Stimulated activated CD4-positive, alpha-beta T cell treated with anti-CD3 and anti-CD28 coated beads, Interleukin-1b, Interleukin-23, amount 100 ng/mL, for 48 hours (primary cell): ENCODE measurements at places on chromosomes 2 and 18.

GRCh38 chr18:3604498-3605408, 154.8 kb downstream of the TGIF1 start:
- peak; percentile 37 for DNase-seq

DNA sequence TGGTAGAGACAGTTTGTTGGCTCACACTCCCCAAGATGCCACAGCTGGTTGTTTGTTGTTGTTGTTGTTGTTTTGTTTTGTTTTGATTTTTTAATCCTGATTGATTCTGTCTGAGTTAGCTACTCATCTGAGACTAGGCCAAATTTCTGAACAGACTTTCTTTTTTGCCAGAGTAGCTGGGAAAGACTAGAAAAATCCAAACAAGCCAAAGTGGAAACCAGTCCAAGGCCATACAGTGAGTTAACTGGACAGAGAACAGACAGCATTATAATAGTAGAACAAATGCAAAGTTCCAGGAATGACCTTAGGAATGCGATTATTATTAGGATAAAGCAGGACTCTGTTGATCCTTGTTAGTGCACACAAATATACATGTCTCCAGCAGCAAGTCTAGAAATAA, 43.8 kb upstream of the CYP26B1 start:
- DNase-seq = no peak

- no peak for DNase-seq
Observed at GRCh38 chr2:35973132-35973736, 382.3 kb upstream of the CRIM1 start.

- DNase-seq = no peak
Observed at GRCh38 chr2:45152691-45153090, 143.4 kb upstream of the SIX2 start.

GRCh38 chr2:85266146-85267041, 61.4 kb downstream of the TGOLN2 start:
- peak; percentile 71 for DNase-seq

GRCh38 chr2:165794536-165794928, 485 bp upstream of the GALNT3 start:
- DNase-seq = peak; percentile 69

DNA sequence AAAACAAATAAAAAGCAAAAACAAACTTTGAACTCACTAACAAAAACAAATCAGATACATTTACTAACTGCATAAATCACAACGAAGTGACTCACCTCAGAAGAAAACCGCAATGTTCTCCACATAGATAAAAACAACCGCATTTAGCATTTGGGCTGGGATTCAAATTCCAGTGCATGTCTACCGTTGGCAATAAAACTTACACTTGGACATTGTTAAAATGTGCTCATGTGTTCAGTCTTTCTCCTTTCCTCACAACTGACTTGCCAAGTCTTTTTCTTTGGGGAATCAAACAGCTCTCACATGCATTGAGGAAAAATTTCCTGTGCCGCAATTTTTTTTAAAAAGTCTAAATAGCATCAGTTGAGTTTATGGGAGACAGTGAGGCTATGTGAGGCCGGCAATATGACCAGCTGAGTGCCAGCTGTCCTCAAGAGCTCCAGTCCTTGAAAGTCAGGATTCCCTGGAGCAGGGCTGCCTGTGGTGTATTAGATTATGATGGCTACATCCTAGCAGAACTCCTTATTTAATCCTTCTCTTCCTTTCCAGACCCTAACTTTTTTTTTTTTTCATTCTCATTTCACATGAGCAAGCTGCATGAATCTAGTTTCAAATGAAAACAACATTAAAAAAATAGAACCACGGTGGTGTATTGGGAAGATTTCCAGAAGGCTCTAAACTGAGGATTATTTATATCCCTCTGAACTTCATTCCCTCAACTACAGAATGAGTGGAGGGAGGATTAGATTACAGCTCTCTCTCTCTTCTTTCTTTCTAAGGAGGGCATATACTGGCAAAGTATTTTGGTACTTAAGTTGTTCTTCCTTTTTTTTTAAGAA, 70.2 kb upstream of the MEIS1 start:
- no peak for DNase-seq

DNA sequence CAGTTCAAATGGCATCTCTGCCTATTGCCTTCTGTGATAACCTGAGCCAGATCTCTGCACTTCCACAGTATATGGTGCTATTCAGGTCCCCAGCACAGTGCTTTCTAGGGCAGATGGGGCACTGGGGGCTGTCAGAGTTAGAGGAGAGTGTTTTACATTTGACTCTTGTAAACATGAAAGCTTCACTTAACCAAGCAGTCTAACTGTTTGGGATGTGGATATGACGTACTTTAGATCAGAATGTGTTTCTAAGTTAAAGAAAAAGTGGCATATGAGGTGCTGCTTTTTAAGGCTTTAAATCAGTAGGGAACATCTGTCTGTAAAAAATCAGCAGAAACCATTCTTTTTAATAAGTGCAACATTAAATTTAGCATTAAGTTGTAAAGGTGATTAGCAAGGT, 75.7 kb downstream of the MYO1B start:
- no peak for DNase-seq

- DNase-seq = no peak
Observed at GRCh38 chr18:8428951-8429350, 180.3 kb upstream of the RAB12 start.

DNA sequence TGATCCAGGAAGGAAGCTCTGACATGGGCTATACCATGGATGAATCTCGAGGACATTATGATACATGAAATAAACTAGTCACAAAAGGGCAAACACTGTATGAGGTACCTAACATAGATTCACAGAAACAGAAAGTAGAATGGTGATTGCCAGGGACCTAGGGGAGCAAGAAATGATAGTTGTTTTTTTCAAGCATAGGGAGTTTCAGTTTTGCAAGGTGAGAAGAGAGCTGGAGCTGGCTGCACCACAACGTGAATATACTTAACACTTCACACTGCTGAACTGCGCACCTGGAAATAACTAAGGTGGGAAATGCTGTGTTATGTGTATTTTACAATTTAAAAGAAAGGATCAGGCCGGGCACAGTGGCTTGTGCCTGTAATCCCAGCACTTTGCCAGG, 13.2 kb upstream of the AGAP1 start:
- no peak for DNase-seq

DNA sequence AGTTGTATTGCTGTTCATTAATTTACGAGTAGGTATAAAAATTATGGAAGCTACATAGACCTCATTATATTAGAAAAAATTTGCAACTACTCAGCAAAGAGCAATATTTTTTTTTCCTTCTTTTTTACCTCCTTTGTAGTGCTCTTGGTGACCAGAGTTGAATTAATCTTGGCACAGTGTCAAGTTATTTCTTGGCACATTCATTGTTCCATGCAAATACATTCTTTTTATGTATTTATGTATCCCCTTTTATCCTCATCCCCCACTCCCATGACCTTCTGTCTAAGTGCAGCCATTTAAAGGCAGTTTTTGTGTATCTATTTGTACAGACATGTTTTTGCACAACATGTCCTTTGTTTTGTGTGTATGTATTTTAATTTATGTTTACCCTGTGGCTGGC, 224.5 kb downstream of the CCDC102B start:
- no peak for DNase-seq

DNA sequence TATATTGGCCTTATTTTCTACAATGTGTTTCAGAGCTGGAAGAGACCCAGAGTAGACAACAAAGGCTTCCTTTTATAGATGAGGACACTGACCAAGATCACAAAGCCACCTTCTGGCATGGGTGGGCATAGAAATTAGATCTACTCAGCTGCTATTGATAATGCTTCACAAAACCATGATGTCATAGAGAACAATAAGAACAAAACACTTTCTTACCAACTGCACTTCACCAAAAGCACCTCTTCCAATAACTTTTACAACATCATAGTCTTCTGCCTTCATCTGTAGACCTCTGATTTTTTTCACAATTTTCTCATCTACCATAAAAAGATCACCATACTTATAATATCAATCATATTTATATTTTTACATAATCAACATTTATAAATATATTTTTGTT, 58.1 kb downstream of the ROCK2 start:
- DNase-seq = no peak

GRCh38 chr2:168495524-168495923, 39.5 kb downstream of the CERS6 start:
- DNase-seq = no peak

GRCh38 chr2:31014516-31014915, 123.7 kb downstream of the GALNT14 start:
- no peak for DNase-seq

DNA sequence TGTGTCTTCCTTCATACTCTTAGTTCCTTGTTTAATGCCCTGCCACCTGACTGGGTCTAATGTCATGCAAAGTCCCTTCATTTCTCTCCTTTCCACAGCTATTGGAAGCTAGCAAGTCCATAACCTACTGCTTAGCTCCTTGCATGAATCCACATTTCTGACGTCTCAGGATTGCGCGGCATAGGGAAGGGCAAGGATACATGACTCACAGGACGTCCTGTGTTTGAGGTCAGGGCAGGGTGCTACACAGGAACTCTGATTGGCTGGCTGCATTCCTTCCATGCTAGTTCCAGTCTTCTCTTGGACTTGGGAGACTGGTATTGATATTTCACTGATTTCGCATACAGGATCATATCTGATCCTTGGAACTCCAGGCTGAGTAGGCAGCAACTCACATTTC, 137.9 kb downstream of the CDH2 start:
- DNase-seq = no peak

- DNase-seq = peak; percentile 31
Observed at GRCh38 chr18:13436576-13436975, 218.0 kb downstream of the LDLRAD4 start.

- DNase-seq = no peak
Observed at GRCh38 chr18:24346254-24346653, 51.4 kb downstream of the OSBPL1A start.

DNA sequence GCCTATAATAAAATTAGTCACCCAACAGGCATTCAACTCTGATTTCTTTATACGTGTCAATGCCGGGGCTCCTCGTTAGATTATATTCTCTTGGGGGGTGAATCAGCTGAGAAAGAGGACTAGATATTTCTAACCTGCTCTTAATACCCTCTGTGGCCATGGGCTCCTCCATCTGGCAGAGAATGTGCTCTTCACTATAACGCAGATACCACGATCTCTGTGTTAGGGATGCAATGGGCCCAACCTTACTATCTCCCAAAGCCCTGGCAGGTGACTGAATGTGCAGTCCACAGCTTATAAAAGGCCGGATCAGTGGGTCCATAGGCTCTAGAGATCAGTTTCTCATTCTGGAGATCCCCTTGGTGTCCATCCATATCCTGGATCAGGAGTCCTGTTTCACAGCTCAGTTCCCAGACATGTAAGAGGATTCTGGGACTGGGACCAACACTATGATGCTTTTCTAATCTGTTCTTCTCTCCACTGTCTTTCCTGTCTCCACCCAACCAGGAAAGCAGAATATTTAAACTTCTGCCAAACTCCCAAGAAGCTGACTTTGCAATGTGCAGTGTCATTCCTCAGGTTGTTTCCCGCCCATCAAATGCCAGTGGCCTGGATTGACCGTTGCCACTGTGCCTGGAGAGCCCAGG, 71.4 kb upstream of the CELF4 start:
- DNase-seq = no peak

DNA sequence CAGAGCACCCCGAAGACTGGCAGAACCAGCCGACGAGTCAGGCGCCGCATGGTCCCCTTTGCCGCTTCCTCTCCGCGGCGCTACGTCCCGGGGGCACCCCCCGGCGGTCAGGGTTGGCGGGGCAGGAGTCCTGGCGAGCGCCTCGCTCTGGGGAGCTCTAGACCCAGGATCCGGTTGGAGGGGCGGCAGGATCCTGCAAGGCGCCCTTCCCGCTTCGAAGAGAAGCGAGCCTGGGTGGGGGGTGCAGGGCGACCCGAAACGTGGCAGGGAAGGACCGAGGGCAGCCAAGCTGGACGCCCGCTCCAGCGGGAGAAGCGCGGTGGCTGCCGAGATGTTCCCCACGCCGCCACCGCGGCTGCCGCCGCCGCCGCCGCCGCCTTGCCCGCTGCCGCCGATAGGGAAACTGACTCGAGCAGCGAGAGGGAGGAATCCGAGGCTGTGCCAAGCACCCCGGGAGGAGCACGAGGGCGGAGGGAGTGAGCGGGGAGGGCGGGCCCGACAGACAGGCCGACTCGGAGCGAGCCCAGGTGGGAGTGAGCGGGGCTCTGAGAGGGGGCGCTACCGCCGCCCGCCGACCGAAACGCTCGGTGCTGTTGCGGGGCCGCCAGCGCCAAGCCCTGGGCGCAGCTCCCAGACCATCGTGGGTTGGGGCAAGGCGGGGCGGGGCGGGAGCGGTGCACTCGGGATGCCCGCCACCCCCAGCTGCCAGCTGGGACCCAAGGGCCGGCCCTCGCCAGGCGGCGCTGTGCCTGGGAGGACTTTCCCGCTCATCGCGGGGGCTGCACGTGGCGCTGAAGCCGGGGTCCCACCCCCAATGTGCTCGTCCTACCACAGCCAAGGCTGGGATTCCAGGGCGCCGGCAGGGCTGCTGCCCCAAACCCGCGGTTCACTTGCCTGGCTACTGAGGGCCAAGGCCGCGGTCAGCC, at the start of gene GALNT14:
TSS of gene GALNT14 (minus strand) at position 404 of the 926 bp plus-strand sequence. CDS start at position 50, 354 bp downstream.
- peak; percentile 48 for DNase-seq

GRCh38 chr2:78778756-78779510, 246.6 kb upstream of the REG3G start:
- DNase-seq = no peak

GRCh38 chr2:127164761-127165538, 55.1 kb downstream of the CYP27C1 start:
- no peak for DNase-seq

DNA sequence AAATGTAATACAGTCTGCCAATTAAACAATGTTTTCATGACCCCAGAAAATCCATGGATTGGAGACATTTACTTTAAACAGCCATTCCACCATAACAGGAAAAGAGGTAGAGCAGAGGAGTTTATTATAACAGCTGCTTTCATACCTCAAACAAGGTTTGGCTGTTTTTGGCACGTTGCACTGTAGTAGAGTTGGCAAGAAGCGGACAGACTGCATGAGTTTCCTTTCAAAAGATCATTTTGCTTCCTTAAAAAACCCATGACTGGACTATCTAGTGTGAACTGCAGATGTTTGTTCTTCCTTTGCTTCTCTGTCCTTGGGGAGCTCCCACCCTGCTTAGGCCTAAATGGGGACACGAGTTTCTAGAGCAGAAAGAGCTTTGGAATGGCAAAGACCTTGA, 108.5 kb upstream of the THOC1 start:
- no peak for DNase-seq

- no peak for DNase-seq
Observed at GRCh38 chr18:55470826-55471225, 117.2 kb downstream of the TCF4 start.

DNA sequence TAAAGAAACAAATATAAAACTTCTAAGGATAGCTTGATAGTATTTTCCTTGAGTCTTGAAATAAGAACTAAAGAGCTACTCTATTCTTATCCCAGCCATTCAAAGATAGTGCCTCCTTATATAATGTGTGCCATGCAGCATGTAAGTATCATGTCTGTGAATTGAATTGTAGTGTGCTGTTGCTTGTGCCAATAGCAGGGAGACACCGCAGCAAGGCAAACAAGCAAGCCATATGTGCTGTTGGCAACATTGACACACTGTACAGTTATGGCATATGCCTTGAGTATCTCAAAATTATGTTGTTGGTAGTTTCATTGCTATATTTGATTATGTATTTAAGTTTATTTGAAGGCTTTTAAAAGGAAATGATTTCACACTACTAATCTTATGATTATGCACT, 58.2 kb downstream of the ERBB4 start:
- no peak for DNase-seq
